Cardiac muscle cell (in vitro differentiated cells and primary cell): ENCODE measurements at places on chromosomes 3 and 15. TPM values are rescaled to one million over a fixed set of nuclear protein-coding genes. Genes with fewer than 3 reads are reported as not detected.

GPR156 gene
- polyA plus RNA-seq = not detected in 2 replicates

ALDH1L1 gene
- polyA plus RNA-seq = 0.98 and 4.0 TPM in 2 replicates

MYO5C gene
- 1.0 and 2.9 TPM in 2 replicates for polyA plus RNA-seq

MUC20 gene
- polyA plus RNA-seq = 5.5 and 7.8 TPM in 2 replicates

RPP14 gene
- 14.2 TPM in 2 replicates for polyA plus RNA-seq

ATP6V1A gene
- polyA plus RNA-seq = 41.3 and 51.2 TPM in 2 replicates

ARHGEF26 gene
- 2.9 and 3.4 TPM in 2 replicates for polyA plus RNA-seq

GABRB3 gene
- 1.2 and 3.1 TPM in 2 replicates for polyA plus RNA-seq

MUC4 gene
- 0.16 and 0.25 TPM in 2 replicates for polyA plus RNA-seq

CYP8B1 gene
- polyA plus RNA-seq = not detected in 2 replicates

UPK1B gene
- 0.70 TPM in 1 of 2 replicates, not detected in the other for polyA plus RNA-seq

TMOD2 gene
- polyA plus RNA-seq = 1.8 and 3.0 TPM in 2 replicates

AHSG gene
- 0.59 TPM in 1 of 2 replicates, not detected in the other for polyA plus RNA-seq

CPNE9 gene
- 0.06 TPM in 1 of 2 replicates, not detected in the other for polyA plus RNA-seq

ALPK3 gene
- polyA plus RNA-seq = 16.6 and 19.2 TPM in 2 replicates

ADCY5 gene
- polyA plus RNA-seq = 38.4 and 74.0 TPM in 2 replicates

SLC28A1 gene
- 0.41 and 0.45 TPM in 2 replicates for polyA plus RNA-seq

CERS3 gene
- not detected in 2 replicates for polyA plus RNA-seq

CLEC3B gene
- 0.21 and 1.6 TPM in 2 replicates for polyA plus RNA-seq

UACA gene
- polyA plus RNA-seq = 155 and 297 TPM in 2 replicates

PARP9 gene
- polyA plus RNA-seq = 0.56 and 0.60 TPM in 2 replicates

C3orf85 gene
- not detected in 2 replicates for polyA plus RNA-seq
